ENCODE measurements at places on chromosomes 3 and 15. TPM values are rescaled to one million over a fixed set of nuclear protein-coding genes. Genes with fewer than 3 reads are reported as not detected.

GRCh38 chr3:101998256-101998926, 149.1 kb downstream of the NFKBIZ start:
- no peak for DNase-seq
- H3K4me1 ChIP-seq, result no peaks in the 10 kb centered on the region
- no peak overlapping the region for H3K4me3 ChIP-seq
- no peaks in the 10 kb centered on the region for H3K36me3 ChIP-seq

GRCh38 chr15:73658645-73659044, 25.5 kb upstream of the NPTN start:
- no peaks in the 10 kb centered on the region for H3K36me3 ChIP-seq
- no peaks in the 10 kb centered on the region for H3K4me1 ChIP-seq
- H3K27ac ChIP-seq, result no peak overlapping the region
- no peak for DNase-seq
- no peak overlapping the region for H3K4me3 ChIP-seq

GRCh38 chr3:43062564-43063040, 43.3 kb downstream of the POMGNT2 start:
- no peaks in the 10 kb centered on the region for H3K27me3 ChIP-seq
- H3K4me3 ChIP-seq, result no peak overlapping the region
- H3K27ac ChIP-seq, result no peak overlapping the region
- H3K36me3 ChIP-seq, result no peaks in the 10 kb centered on the region
- H3K4me1 ChIP-seq, result no peaks in the 10 kb centered on the region
- peak; percentile 44 for DNase-seq

- H3K4me3 ChIP-seq, result no peak overlapping the region
- no peaks in the 10 kb centered on the region for H3K27me3 ChIP-seq
Measured at GRCh38 chr15:40028853-40029252, 10.1 kb downstream of the SRP14 start.

The SNTN gene
- polyA plus RNA-seq, result not detected

The LAMB2 gene
- 318 TPM for polyA plus RNA-seq

GRCh38 chr3:145094355-145094941, 1066.5 kb downstream of the PLOD2 start:
- DNase-seq, result no peak
- no peak overlapping the region for H3K4me3 ChIP-seq
- no peaks in the 10 kb centered on the region for H3K27me3 ChIP-seq
- no peaks in the 10 kb centered on the region for H3K36me3 ChIP-seq
- H3K4me1 ChIP-seq, result no peaks in the 10 kb centered on the region

GRCh38 chr15:44736181-44736765, at the start of gene TRIM69:
TSS of gene TRIM69 (plus strand) at chr15:44736528. CDS start at chr15:44736705, 177 bp downstream.
- H3K27ac ChIP-seq, result no peak within 1 kb of the TSS
- H3K4me3 ChIP-seq, result no peak within 1 kb of the TSS
- peaks cover 4% of the 10 kb centered on the region for H3K4me1 ChIP-seq
- no peaks in the 10 kb centered on the region for H3K27me3 ChIP-seq

The TAGLN3 gene
- polyA plus RNA-seq, result 24.2 TPM

- no peak overlapping the region for H3K27ac ChIP-seq
- H3K4me3 ChIP-seq, result peak overlapping the region; percentile 10
- DNase-seq, result peak; percentile 49
Measured at GRCh38 chr3:148075771-148076716, 621.7 kb upstream of the AGTR1 start.

GRCh38 chr15:89442671-89443307, 53.6 kb downstream of the RHCG start:
- peak; percentile 88 for DNase-seq
- H3K27ac ChIP-seq, result no peak overlapping the region
- H3K4me3 ChIP-seq, result no peak overlapping the region

- H3K4me1 ChIP-seq, result no peaks in the 10 kb centered on the region
- no peaks in the 10 kb centered on the region for H3K27me3 ChIP-seq
- DNase-seq, result no peak
- no peak overlapping the region for H3K27ac ChIP-seq
- H3K4me3 ChIP-seq, result no peak overlapping the region
- H3K36me3 ChIP-seq, result no peaks in the 10 kb centered on the region
Measured at GRCh38 chr3:38773528-38773927, 42.5 kb downstream of the SCN10A start.

The GOLGA6L4 gene
- polyA plus RNA-seq, result 0.94 TPM

The ROPN1 gene
- not detected for polyA plus RNA-seq

DNA sequence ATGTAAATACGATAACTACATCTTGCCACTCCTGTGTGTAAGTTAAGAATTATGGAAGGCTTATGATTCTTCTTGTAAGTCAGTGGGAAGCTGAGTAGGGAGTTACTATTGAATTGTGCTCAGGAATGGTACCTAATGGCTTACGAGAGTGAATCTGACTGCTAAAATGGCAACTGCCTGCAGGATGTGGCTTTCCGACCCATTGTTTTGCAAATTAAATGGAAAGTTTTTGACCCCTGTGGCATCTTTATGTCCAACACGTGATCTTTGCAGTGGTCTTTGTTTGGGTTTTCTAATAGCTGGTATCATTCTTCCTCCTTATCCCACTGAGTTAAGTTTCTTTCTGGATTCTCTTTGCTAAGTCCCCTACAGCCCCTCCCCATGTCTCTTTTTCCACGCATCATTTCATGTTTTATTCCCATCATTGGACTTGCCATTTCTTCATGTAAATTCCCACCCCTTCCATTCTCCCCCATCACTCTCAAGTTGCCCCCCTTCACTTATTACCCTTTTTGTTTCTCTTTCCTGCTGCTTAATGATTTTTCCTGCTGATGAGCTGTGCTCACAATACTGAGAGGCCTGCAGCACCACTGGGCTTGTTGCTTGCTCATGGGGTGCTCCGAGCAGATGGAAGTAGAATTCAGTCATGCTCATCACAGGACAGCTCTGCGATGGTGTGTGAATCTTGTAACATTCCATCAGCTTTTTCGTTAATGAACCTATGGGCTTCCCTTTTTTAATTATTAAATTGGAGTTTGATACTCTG, 428.2 kb upstream of the IL12A start:
- no peaks in the 10 kb centered on the region for H3K27me3 ChIP-seq
- no peak for DNase-seq
- no peak overlapping the region for H3K4me3 ChIP-seq
- no peaks in the 10 kb centered on the region for H3K36me3 ChIP-seq
- H3K4me1 ChIP-seq, result no peaks in the 10 kb centered on the region

DNA sequence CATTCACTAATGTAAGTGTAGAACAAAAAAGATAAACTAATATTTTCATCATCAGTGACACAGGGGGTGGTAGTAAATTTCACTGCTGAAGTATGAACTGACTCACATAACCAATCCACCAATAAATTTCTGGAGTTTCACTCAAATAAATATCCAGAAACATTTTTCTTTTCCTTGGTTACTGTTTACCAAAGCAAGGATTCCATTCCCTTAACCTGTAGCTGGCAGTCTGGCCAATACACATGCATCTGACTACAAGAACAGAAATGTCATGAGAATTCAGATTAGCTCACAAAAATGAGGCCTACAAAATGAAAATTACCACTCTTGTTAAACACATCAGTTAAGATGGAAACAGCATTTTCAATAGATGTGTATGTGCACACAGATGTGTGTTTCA, 80.3 kb downstream of the STAG1 start:
- no peaks in the 10 kb centered on the region for H3K36me3 ChIP-seq
- peak overlapping the region; percentile 48 for H3K27ac ChIP-seq
- H3K27me3 ChIP-seq, result no peaks in the 10 kb centered on the region
- no peak for DNase-seq

The KNG1 gene
- polyA plus RNA-seq, result not detected

DNA sequence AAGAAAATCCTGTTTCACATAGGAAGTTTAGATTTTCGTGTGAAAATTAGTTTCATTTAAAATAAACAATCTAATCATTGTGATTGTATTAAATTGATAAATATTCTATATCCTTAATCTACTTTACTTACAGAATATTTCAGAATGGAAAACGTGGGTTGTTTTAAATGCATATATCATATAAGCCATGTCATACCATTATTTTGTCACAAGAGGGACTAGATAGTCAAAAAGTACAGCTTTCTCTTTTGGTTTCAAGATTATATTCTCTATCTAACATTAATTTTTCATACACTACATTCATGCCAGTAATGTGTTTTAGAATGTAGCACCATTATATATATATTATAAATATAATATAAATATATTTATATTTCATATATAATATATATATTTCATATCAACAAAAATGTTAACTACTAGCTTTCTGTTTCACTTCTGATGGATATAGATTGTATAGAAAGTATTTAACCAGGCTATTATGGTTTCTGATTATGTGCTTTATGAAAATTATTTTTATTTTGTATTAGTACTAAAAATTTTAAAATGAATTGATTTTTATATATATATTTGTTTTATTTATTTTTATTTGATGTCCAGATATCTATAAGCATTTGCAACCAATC, 45.3 kb downstream of the OSTN start:
- DNase-seq, result peak; percentile 19
- no peak overlapping the region for H3K27ac ChIP-seq
- H3K27me3 ChIP-seq, result no peaks in the 10 kb centered on the region
- H3K4me3 ChIP-seq, result no peak overlapping the region
- peaks cover 12% of the 10 kb centered on the region for H3K4me1 ChIP-seq
- H3K36me3 ChIP-seq, result no peaks in the 10 kb centered on the region

DNA sequence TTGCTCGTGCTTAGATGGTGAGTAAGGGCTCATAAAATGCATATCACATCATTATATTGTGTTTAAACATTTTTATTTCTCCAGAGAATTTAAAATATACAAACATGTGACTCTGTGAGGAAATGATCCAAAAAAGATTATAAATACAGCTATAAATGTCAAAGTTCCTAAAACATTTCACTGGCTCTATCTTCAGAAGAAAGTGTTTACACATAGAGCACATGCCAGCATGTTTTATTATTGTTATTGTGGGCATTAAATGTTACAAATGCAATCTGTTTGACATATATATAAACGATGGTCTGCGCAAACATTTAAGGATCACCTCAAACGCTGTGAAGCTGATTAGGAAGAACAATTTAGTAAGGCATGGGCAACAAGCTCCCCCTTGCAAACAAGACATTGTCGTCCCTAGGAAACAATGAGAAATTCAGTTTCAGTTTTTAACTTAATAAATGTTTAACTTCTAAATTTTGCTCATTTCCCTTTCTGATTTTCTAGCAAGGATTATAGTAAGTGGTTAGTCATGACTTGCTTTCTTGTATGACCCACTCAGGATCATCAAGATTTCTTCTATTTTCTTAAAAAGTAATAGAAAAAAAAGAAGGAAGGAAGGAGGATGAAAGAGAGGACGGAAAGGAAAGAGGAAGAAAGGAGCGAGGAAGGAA, 207.5 kb downstream of the SATB1 start:
- H3K27me3 ChIP-seq, result no peaks in the 10 kb centered on the region
- H3K27ac ChIP-seq, result no peak overlapping the region
- no peaks in the 10 kb centered on the region for H3K4me1 ChIP-seq
- no peak for DNase-seq
- no peaks in the 10 kb centered on the region for H3K36me3 ChIP-seq

GRCh38 chr3:45932112-45932511, 11.2 kb upstream of the CXCR6 start:
- H3K4me1 ChIP-seq, result no peaks in the 10 kb centered on the region
- no peak overlapping the region for H3K4me3 ChIP-seq

- DNase-seq, result no peak
- no peaks in the 10 kb centered on the region for H3K27me3 ChIP-seq
- no peak overlapping the region for H3K4me3 ChIP-seq
- H3K27ac ChIP-seq, result no peak overlapping the region
- peaks cover 14% of the 10 kb centered on the region for H3K4me1 ChIP-seq
Measured at GRCh38 chr3:72571052-72571451, 277.2 kb downstream of the SHQ1 start.

The SLC6A11 gene
- polyA plus RNA-seq, result 0.03 TPM

- H3K27ac ChIP-seq, result peak overlapping the region; percentile 75
- DNase-seq, result no peak
- H3K4me1 ChIP-seq, result peaks cover 15% of the 10 kb centered on the region
- H3K36me3 ChIP-seq, result no peaks in the 10 kb centered on the region
- H3K27me3 ChIP-seq, result no peaks in the 10 kb centered on the region
Measured at GRCh38 chr3:25783661-25784512, 644 bp upstream of the NGLY1 start.

GRCh38 chr3:141240687-141241615, 9.3 kb downstream of the PXYLP1 start:
- no peak overlapping the region for H3K4me3 ChIP-seq
- no peaks in the 10 kb centered on the region for H3K27me3 ChIP-seq
- no peak overlapping the region for H3K27ac ChIP-seq
- H3K4me1 ChIP-seq, result peaks cover 21% of the 10 kb centered on the region
- DNase-seq, result no peak

GRCh38 chr3:127629467-127630403, 750 bp downstream of the PODXL2 start:
- peak overlapping the region; percentile 62 for H3K4me3 ChIP-seq
- H3K4me1 ChIP-seq, result no peaks in the 10 kb centered on the region
- H3K27me3 ChIP-seq, result no peaks in the 10 kb centered on the region
- DNase-seq, result peak; percentile 54

GRCh38 chr3:61807865-61808276, 246.5 kb downstream of the PTPRG start:
- H3K4me3 ChIP-seq, result no peak overlapping the region
- no peaks in the 10 kb centered on the region for H3K36me3 ChIP-seq
- H3K4me1 ChIP-seq, result no peaks in the 10 kb centered on the region

DNA sequence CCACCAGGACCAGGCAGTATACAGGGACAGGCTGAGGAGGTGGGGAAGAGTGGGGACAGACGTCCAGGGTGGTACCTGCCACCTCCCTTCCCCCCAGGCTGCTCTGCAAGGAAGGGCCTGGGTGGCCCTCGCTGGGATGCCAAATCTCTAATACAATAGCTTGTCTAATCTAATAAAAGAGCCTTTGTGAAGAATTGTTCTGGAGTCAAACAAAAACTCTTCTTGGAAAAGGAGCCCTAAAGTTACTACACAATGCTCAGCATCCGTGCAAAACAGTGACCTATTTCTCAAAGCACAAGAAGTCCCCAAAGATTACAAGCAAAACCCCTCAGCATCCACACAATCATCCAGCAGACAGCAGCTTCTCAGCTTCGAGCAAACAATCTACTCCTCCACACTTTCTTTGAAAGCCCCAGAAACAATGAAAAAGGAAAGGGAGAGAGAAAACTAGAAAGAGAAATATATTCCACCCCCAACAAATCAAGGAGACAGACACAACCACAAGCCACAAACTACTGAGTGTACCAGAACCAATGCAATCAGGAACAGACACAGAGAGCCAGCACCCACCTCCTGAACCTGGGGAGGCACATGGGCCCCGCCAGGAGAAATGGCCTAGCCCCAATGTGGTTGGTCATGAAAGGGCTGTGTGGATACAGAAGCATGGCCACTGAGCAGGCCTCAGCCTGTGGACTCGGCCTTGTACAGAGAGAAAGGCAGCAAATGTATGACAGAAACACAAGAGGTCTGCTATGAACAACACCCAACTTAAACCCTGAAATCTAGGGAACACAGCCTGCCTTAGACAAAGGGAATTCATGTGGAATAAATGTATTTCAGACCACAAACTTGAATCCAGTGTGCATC, 177.1 kb upstream of the CHRNA7 start:
- no peaks in the 10 kb centered on the region for H3K4me1 ChIP-seq
- H3K27ac ChIP-seq, result no peak overlapping the region
- H3K36me3 ChIP-seq, result no peaks in the 10 kb centered on the region
- DNase-seq, result no peak
- H3K4me3 ChIP-seq, result no peak overlapping the region

The RASL12 gene
- not detected for polyA plus RNA-seq

The CLEC3B gene
- 0.46 TPM for polyA plus RNA-seq

The ZDHHC23 gene
- 3.7 TPM for polyA plus RNA-seq

The ANKUB1 gene
- polyA plus RNA-seq, result not detected

The TMEM89 gene
- not detected for polyA plus RNA-seq

GRCh38 chr3:12905316-12906071, 64.1 kb upstream of the RPL32 start:
- H3K4me3 ChIP-seq, result no peak overlapping the region
- H3K27me3 ChIP-seq, result no peaks in the 10 kb centered on the region
- no peaks in the 10 kb centered on the region for H3K36me3 ChIP-seq
- DNase-seq, result no peak

Measured in SK-N-SH (cell line).